CD4-positive, alpha-beta T cell treated with Interferon gamma for 1 hour (primary cell): ENCODE measurements at places on chromosomes 7 and 10.

GRCh38 chr7:16034353-16034752 lies 347.9 kb upstream of the MEOX2 start:
- DNase-seq: no peak

DNA sequence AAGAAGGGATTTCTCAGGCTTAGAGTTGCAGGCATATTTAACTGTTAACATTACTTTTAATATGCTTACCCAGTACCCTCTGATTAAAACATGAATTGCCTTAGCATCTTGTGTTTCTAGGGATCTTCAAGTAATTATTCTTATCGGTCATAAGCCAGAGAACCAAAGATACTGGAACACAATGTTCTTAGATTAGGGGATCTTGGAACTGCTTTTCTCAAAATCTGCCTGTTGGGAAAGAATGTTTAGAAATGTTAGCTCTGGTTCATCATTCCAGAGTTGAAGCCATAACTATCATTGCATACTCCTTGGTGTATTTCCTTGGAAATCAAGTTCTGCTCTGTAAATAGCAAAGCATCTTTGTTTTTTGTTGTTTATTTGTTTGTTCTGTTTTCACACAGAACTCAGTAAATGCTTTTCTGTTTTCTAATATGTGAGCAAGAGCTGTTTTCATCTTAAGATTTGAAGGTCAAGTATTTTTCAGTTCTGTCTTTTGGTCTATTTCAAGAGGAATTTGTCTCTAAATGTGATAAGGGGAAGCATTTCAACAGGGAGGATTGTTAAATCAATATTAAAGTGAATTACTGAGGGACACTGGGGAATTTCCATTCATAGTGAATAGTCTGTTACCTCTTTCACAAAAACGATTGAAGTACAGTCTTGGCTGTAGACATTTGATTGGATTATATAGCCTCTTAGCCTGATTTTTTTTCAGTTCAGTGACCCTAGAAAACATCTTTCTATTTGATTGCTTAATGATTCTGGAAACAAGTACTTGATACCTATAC lies 103.2 kb upstream of the CYP26C1 start:
- no peak for DNase-seq

DNA sequence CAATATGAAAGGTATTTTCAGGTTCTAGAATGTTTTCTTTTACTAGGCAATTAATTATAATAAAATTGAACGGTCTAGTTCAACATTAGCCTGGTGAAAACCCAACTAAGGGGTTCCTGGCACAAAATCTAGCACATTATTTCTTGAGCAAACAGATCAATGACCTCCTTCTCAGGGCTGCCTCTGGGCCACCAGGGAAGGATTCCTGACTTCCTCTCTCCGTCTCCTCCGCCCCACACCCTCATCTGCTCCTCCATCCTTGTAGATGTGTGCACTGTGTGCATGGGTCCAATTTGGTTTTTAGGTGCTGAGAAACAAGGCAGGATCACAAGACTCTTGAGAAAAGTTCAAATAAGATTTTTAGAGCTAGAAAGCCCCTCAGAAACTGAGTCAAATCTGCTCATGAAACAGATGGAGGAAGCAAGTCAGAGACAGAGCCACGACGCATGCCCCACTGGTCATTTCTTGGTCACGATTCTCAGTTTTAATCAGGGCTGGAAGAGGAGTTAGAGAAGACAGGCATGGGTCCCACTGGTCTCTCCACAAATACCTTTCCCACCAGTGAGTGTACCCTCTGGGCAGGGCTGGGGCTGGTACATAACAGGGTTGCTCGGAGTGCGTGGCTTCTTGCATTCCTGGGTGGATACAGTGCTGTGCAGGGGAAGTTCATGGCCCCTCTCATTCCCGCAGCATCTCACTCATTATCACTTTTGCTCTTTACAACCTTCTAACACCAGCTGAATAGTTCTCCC lies 3.8 kb downstream of the TRPV6 start:
- DNase-seq: no peak

GRCh38 chr7:29956487-29956836 lies 33.1 kb downstream of the SCRN1 start:
- DNase-seq: no peak

GRCh38 chr10:43361547-43362190 lies 9.8 kb upstream of the FXYD4 start:
- no peak for DNase-seq

DNA sequence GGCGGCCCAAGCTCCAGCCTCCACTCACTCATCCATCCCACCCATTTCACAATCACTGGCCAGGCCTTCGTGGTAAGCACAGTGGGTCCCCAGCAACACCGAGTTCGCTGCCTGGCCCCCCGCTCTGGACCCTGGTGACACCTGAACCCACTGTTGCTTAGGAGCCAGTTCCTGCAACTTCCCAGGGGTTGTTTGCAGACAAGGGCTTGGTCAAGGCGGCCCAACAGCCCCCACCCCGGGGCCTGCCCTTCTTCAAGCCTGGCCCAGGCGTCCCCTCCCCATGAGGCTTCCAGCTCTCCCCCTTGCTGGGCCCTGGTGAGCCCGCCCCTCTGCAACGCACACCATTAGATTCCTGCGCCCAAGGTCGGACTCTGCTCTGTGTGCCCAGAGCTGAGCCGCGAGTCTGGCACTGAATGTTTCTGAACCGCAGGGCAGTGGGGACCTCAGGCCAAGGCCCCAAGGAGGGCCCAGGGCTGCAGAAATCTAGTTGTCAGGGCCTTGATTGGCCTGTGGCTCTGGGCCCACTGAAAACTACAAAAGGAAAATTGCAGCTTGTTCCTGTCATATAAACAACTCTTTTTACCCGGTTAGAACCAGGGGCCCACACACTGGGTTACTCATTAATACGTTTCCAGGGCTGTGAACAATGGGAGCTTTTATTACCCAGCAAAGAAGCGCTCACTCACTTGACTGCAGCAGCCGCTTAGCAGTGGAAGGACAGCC lies 2.1 kb upstream of the COX19 start:
- DNase-seq: no peak

GRCh38 chr7:80804589-80804988 lies 114.3 kb downstream of the SEMA3C start:
- DNase-seq: no peak
